Naive thymus-derived CD8-positive, alpha-beta T cell (primary cell): ENCODE measurements at places on chromosomes 5 and 9.

DNA sequence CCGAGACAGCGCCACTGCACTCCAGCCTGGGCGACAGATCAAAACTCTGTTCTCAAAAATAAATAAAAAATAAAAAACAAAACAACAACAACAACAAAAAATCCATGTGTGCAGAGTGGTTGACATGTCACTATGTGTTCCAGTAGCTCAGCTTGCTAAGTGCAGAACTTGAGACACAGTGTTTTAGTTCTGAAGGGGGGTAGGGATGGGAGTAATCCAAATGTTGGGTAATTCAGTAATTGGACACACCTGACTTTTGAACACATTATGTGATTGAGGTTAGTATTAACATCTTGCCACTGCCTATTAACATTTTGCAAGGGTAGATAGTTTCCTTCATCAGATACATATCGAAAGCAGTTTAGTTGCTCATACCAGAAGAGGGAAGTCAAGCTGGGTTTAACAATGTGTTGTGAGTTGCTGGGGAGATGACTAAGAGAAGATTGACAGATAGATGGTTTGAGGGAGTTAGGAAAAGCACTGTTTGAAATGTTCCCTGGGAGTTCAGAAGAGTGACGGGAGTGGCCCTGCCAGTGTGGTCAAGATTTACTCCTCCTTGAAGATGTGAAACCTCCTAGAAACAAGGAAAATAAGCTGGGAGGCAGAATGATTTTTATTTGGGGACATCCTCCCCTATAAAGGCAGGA is 928 bp downstream of the HACD4 start:
- no peak for DNase-seq

- DNase-seq, result no peak
Observed at GRCh38 chr5:120792477-120792876, 328.4 kb downstream of the PRR16 start.

GRCh38 chr5:15320871-15321270 is 179.1 kb upstream of the FBXL7 start:
- DNase-seq, result no peak

GRCh38 chr5:54908774-54909525 is 76.4 kb downstream of the ESM1 start:
- DNase-seq, result no peak

DNA sequence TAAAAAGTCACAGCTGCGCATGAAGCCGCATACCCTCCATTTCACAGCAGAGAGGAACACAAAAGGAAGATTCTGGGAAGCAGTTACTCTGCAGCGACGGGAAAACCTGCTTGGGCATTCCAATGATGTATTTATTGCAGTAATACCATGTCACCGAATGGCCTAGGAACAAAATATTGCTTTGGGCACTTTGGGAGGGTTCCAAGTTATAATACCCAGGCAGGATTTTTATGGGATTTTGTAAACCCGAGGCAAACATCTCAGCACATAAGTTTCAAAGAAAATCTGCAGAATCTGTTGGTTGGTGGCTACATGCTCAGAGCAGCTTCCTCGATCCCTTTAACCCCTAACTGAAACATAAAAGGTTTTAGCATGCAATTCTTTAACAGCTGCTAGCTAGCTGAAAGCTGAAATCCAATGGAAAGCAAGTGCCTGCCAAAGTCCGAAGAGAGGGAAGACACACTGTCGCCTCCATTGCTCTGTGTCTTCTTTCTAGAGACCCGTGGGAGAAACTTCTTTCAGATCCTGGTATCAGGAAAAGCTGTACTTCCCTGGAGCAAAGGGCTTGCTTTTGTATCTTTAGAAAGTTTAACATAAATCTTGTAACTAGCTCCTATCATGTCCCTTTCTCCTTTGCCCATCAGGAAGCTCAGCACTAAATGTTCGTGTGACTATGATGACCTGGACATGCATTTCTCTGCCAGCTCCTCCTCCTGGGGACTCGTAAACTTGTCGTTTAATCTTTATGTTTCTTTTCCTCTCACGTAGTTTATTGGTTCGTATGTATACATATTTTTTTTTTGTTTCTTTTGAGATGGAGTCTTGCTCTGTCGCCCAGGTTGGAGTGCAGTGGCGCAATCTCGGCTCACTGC is 195.0 kb downstream of the MAPKAP1 start:
- DNase-seq, result no peak

- no peak for DNase-seq
Observed at GRCh38 chr5:79932510-79933504, 58.3 kb downstream of the MTX3 start.

- DNase-seq, result no peak
Observed at GRCh38 chr9:126907058-126907457, 7.5 kb upstream of the RALGPS1 start.

GRCh38 chr5:14481349-14481748 is 100.2 kb upstream of the OTULINL start:
- no peak for DNase-seq

DNA sequence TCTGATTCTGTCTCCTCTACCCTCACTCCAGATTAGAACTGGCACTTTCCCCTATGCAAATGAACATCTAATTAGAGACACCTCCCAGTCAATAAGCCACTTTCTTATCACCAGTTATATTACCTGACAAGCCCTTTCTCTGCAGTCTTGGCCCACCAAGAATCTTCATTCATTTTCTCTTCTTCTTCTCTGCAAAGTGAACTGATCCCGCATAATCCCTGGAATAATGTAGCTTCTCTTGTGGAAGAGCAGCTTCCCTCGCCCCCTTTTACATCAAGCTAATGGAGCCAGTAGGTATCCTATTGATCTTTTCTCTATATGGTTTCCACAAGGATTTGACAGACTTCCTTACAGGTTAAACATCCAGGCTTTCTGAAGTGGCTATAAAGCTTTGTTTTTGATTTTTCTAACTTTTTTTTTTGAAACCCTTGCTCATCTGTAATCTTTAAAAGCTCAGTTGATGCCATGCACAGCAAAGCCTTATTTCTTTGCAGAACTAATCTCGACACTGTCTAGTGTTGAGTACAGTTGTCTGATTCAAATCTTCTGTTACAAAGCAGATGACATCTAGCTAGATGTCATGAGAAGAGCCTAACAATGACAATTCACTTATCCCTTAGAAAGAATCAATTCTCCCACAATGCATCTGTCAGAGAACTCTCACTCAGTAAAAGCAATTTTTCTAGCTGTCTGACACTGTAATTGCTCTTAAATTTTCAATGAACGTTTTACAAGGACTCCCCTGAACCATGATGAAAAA is 281.4 kb downstream of the ISL1 start:
- DNase-seq, result no peak
